ENCODE measurements at places on chromosomes 12 and 14. TPM values are rescaled to one million over a fixed set of nuclear protein-coding genes. Genes with fewer than 3 reads are reported as not detected.

- no peak for DNase-seq
These were observed 36.2 kb downstream of the OAS2 start for GRCh38 chr12:113014565-113014964.

GRCh38 chr14:104118006-104118844, 20.2 kb upstream of the KIF26A start:
- DNase-seq = no peak

DNA sequence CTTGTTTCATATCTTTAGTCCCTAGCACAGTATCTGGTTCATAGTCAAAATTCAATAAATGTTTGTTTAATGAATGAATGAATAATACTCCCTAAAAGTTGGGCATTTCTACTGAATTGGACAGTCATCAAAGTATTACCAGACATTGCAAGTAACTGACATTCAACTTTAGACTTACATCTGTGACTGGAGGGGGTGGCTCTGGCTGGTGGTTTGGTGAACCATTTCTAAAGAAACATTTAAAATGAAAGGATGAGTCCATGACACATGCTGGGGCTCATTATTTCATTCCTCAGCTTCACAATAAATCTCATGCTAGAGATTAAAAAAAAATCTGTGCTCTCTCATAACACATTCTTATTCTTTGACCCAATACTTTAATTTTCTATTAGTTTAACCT, 20.6 kb upstream of the CSRNP2 start:
- no peak for DNase-seq

DNA sequence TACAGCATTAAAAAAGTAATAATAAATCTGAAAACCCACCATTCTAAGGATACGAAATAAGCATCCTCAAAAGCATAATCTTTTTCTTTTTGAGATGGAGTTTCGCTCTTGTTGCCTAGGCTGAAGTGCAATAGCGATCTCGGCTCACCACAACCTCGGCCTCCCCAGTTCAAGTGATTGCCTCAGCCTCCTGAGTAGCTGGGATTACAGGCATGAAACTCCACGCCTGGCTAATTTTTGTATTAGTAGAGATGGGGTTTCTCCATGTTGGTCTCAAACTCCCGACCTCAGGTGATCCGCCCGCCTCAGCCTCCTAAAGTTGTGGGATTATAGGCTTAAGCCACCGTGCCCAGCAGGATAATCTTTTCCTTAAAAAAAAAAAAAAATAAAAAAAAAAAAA, 4.3 kb downstream of the CCNT1 start:
- no peak for DNase-seq

TPPP2 gene
- total RNA-seq = not detected

DNA sequence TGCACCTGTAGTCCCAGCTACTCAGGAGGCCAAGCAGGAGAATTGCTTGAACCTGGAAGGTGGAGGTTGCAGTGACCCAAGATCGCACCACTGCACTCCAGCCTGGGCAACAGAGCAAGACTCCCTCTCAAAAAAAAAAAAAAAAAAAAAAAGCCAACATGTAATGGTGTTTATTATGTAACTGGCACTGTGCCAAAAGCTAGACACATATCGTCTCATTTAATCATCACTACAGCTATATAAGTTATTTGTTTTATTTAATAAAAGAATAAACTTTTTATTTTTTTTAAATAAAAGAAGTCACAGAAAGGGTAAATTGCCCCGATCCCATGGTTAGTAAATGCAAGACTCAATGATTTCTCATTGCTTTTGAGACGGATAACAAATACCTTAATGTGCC, 76.9 kb downstream of the PTCSC3 start:
- DNase-seq = no peak

KRT85 gene
- not detected for total RNA-seq

ALX1 gene
- total RNA-seq = not detected

GRCh38 chr12:2858334-2858733, 1.5 kb upstream of the TEX52 start:
- no peak for DNase-seq

Measured in activated CD4-positive, alpha-beta T cell treated with anti-CD3 and anti-CD28 coated beads, Interleukin-2, amount 10 ng/mL, durations not matched to agents 24 days and 14 days (primary cell).